ENCODE measurements at places on chromosomes 11 and 22. TPM values are rescaled to one million over a fixed set of nuclear protein-coding genes. Genes with fewer than 3 reads are reported as not detected.

DNA sequence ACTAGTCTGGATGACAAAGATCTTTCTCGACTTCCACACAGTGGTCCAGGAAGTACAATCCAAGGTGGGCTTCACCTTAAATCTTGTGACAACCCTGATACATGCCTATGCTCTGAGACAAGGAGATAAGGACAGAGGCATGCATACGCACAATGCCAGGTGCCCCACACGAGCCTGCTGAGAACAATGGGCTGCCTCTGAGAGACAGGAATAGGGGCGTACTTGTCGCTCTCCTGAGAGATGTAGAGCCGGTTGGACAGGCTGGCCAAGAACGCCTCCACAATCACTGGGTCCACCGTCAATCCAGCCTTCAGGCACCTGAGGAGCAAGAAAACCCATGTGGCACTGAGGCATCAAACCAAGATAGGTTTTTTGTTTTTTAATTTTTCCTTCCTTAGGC lies 25.5 kb downstream of the SERPIND1 start:
- DNase-seq: no peak

NLRP6 gene
- total RNA-seq: not detected

GRCh38 chr11:67633758-67634365 lies 4.1 kb upstream of the NUDT8 start:
- no peak for DNase-seq

DNA sequence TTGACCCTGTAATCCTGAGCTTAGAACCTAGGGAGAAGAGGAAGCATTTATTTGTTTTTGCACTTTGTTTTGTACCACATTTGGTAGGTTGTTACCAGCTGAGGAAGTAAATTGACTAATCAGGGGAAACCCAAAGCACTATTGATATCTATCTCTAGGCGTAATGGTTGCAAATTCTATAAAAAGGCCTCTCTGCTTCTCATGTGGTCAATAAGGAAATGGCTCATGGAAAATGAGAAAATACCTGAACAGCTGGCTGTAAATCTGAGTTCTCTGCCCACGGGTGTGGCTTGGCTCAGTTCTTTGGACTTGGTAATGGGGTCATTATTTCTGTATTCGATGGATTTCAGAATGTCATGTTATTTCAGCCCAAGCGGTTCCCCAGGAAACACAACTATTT lies 42.4 kb downstream of the BARX2 start:
- DNase-seq: no peak

DNA sequence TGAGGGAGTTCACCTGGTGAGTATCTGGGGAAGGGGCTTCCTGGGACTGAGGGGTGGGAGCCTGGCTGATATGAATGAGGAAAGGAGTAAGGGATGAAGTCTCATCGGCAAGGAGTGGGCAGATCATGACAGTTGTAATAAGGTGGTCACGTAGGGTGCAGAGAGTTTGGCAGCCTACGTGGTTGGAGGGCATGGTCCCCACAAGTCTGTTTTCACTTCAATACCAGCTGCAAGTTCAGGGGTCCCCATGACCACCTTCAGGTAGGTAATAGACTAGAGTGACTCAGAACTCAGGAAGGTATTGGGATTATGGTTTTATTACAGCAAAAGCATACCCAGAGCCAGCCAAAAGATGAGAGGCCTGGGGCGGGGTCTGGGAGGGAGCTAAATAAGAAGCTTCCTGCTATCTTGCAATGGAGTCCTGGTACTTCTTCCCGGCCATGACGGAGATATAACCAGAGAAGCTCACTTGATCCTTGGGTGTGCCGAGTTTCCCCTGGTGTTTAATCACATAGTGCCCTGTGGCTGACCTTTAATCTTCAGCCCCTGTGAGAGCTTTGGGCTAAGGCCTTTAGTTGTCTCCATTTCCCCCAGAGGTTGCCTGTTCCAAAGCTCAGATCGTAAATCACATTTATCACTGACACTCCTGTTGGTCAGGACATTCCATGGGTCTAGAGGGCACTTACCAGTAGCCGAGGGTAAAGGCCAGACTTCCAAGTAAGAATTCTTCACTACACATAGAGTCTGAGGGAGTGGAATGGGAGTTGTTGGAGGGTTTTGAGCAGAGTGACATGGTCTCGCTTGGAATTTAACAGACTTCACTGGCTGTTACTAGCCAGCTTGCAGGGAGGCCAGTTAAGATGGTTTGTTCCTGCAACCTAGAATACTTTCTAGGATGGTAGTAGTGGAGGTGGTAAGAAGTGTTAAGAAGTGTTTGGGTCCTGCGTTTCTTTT lies 9.1 kb downstream of the SLC3A2 start:
- no peak for DNase-seq

DNA sequence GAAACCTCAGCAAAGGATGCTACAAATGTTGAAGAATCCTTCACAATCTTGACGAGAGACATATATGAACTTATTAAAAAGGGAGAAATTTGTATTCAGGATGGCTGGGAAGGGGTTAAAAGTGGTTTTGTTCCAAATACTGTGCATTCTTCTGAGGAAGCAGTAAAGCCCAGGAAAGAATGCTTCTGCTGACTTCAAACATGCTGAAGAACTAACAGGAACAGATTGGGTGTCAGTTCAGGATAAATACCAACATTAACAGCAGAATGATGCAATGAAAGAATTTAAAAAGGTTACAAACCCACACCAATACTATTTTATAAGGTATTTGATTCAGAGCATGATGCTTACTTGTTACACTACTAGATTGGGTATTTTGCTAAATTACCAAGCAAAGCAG lies 33.9 kb downstream of the RAB39A start:
- no peak for DNase-seq

- peak; percentile 89 for DNase-seq
Measured at GRCh38 chr11:65279741-65280440, 18.1 kb downstream of the POLA2 start.

DNA sequence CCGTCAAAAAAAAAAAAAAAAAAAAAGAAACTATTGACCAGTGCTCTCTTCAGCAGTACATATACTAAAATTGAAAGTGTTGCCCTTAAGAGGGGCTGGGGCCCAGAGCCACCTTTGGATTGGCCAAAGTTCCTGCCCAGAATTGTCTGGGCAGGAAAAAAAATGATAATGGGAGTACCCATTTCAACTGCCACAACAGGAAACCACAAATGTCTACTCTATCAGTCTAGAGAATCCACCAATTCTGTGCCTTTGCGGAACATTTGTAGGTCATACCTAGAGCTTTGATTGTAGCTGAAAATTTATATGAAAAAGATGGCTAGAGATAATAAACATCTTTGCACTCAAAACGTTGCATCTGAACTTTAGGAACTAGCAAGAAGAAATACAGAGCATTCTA lies 69.4 kb downstream of the FAM76B start:
- no peak for DNase-seq

KLHDC7B gene
- total RNA-seq: not detected

Data from epithelial cell of proximal tubule (primary cell).